CD4-positive, alpha-beta memory T cell (primary cell): ENCODE measurements at places on chromosomes 6 and 20.

DNA sequence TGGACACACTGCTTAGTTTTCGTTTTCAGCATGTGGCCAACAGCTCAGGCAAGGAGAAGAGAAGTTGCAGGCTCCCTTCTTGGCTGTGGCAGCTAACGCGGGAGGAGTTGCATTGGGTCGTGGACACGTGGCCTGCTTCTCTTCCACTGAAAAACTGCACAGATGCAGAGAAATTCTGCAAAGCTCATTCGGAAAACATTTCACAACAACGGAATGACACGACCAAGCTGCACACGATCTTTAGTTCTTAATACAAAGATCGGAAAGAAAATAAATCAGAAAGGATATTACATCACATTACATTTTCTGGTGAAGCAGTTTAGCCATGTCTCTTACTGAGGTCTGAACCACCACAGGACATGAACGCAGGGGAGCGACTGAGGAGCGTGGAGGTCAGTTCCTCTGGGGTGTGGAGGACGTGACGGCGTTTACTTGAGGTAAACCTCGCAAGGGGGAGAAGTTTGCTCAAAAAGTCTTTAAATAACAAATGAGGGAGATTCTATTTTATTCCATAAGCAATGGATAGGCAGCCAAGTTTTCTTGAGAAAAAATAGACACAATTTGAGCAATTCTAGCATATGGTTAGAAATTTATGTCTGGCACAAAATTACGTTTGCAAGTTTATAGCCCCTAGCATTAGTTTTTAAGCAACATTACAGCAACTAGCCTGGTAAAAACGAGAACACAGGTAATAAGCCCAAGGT, 178.3 kb downstream of the THBS2 start:
- H3K4me3 ChIP-seq = no peak overlapping the region
- DNase-seq = no peak
- H3K4me1 ChIP-seq = no peaks in the 10 kb centered on the region
- H3K27me3 ChIP-seq = no peaks in the 10 kb centered on the region
- no peak overlapping the region for H3K27ac ChIP-seq

DNA sequence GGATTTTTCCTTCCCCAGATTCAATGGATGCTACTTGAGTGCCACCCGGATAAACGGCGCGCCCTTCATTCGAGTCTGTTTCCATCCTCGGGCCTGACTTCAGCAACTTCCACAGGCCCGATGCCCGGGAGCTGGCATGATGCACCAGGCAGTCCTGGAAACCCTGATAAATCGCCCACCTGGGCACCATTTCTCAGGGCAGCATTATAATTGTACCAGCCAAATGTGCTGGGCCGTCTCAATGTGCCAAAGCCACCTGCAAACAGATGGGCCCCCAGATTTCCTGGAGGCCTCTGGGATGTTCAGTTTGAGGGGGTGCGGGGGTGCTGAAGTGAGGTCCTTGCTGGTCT, 65.8 kb downstream of the NOL4L start:
- H3K27me3 ChIP-seq = no peaks in the 10 kb centered on the region
- peaks cover 59% of the 10 kb centered on the region for H3K36me3 ChIP-seq

GRCh38 chr6:30885481-30885998, 1.2 kb downstream of the DDR1 start:
- H3K4me1 ChIP-seq = peaks cover 31% of the 10 kb centered on the region
- H3K27ac ChIP-seq = no peak overlapping the region
- no peak for DNase-seq
- no peaks in the 10 kb centered on the region for H3K27me3 ChIP-seq
- H3K36me3 ChIP-seq = no peaks in the 10 kb centered on the region

DNA sequence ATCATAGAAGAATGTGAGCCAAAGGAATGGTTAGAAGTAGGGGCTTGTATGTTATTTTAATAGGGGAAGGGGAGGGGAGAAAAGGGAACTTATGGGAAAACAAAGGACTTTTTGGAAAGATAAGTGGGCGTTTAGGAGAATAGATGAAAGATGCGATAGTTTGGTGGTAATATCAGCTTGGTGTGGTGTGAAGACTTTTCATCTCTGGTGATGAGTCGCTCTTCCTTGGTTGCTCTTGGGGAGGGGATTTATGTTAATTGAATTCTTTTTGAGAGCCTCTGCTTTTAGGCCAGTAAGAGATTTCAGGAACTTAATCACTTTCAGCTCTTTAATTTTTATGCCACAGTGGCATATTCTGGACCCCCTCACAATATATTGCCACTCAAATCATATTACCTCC, 10.8 kb downstream of the HECA start:
- peak overlapping the region; percentile 50 for H3K27ac ChIP-seq
- H3K36me3 ChIP-seq = no peaks in the 10 kb centered on the region
- DNase-seq = no peak
- H3K27me3 ChIP-seq = no peaks in the 10 kb centered on the region
- peak overlapping the region; percentile 11 for H3K4me3 ChIP-seq

GRCh38 chr20:20413810-20414281, 45.9 kb downstream of the INSM1 start:
- H3K27ac ChIP-seq = no peak overlapping the region
- DNase-seq = no peak
- no peaks in the 10 kb centered on the region for H3K36me3 ChIP-seq
- no peak overlapping the region for H3K4me3 ChIP-seq
- H3K27me3 ChIP-seq = no peaks in the 10 kb centered on the region

DNA sequence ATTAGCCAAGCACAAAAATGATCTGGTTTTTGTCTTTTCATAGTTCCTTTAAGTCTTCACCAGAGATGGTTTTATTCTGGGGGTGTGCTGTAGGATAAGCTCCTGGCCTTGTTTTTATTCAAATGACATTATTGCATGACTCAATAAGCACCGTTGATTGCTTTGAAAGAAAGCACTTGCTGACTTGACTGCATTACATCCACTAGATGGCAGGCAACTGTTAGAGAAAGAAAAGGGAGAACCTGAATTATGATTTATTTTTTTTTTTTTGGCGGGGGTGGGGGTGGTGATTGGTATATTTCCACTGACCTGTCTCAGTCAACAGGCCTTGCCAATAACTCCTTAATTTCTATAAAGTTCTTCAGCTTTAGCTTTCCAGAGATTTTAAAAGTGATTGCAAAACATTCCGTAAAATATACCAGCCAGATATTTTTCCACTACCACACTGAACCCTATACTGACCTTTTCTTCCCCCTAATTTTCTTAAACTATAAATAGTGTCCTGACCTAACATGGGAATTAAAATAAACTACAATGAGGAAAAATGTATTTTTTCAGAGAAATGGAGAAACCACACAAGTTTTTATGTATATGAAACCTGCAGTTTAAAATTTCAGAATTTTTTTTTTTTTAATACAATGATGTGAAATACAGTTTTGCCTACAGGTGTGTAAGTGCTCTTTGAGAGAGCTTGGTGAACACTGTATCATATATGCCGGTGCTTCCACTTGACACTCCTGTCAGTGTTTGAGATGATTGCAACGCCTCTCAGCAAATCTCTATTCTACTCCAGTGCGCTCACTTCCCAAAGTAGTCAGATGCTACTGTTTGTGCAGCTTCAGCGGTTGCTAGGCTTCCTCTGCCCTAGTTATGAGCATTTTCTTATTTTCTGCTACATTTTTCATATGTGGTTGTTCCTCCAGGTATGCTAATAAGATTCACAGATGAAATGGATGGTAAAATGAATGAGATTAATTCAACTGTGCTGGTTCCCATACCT, 274.3 kb downstream of the CD109 start:
- no peak for DNase-seq
- H3K27ac ChIP-seq = no peak overlapping the region
- H3K36me3 ChIP-seq = no peaks in the 10 kb centered on the region
- no peaks in the 10 kb centered on the region for H3K4me1 ChIP-seq
- H3K27me3 ChIP-seq = no peaks in the 10 kb centered on the region

- H3K27me3 ChIP-seq = peaks cover 14% of the 10 kb centered on the region
- no peak overlapping the region for H3K4me3 ChIP-seq
- no peak for DNase-seq
- H3K36me3 ChIP-seq = no peaks in the 10 kb centered on the region
- no peaks in the 10 kb centered on the region for H3K4me1 ChIP-seq
Measured at GRCh38 chr20:46705378-46705729, 4.1 kb upstream of the SLC2A10 start.

GRCh38 chr6:32088487-32089049, 20.6 kb downstream of the TNXB start:
- H3K36me3 ChIP-seq = no peaks in the 10 kb centered on the region
- no peaks in the 10 kb centered on the region for H3K4me1 ChIP-seq
- peaks cover 16% of the 10 kb centered on the region for H3K27me3 ChIP-seq
- H3K27ac ChIP-seq = no peak overlapping the region
- no peak overlapping the region for H3K4me3 ChIP-seq
- no peak for DNase-seq

DNA sequence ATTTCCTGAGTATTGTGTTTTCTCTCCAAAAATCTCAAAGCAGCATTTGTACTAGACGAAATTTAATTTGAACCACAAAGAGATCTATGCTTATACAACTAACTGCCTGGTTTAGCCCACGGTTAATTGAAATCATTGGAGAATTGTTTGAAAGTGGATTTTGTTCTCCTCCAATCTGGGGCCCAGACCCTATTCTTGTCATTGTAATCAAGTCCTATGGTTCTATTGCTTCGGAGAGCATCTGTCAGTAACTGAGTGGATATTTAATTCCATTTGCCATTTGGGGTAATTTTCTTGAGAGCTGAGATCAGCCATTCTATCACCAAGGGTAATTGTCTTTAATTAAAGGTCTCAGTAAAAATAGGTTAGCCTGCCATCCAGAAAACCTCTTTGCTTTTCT, 117.0 kb upstream of the KCNG1 start:
- H3K27me3 ChIP-seq = peaks cover 4% of the 10 kb centered on the region
- H3K4me3 ChIP-seq = no peak overlapping the region
- DNase-seq = no peak
- no peak overlapping the region for H3K27ac ChIP-seq
- no peaks in the 10 kb centered on the region for H3K36me3 ChIP-seq
- no peaks in the 10 kb centered on the region for H3K4me1 ChIP-seq
